Fibroblast of pulmonary artery (primary cell): ENCODE measurements at places on chromosomes 2 and 18.

- DNase-seq: no peak
Measured at GRCh38 chr2:8461341-8461740, 220.5 kb upstream of the ID2 start.

- peak; percentile 52 for DNase-seq
Measured at GRCh38 chr18:31667185-31667584, 17.2 kb downstream of the B4GALT6 start.

GRCh38 chr2:10188211-10188610 is 65.7 kb downstream of the RRM2 start:
- DNase-seq: peak; percentile 31

- no peak for DNase-seq
Measured at GRCh38 chr2:181185421-181185820, 205.0 kb downstream of the UBE2E3 start.

- DNase-seq: no peak
Measured at GRCh38 chr2:85164145-85164569, 31.0 kb downstream of the TCF7L1 start.

DNA sequence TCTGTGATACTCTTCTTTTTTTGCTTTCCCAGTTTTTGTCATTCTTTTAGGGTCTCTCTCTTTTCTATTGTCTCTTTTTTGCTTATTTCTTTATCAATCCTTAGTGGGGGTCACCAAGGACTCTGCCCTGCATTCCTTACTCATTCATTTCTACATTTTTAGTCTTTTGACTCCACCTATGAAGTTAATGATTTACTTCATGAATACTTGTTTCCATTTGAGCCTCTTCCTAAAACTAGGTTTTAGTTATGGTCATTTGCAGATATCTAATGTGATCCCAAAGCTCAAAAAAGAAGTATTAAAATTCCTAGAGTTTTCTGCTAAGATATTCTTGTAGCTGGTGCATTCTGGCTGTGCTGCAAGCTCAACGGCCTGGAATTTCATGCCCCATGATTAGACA is 149.3 kb upstream of the AQP4 start:
- no peak for DNase-seq

- no peak for DNase-seq
Measured at GRCh38 chr2:51107841-51108240, 75.9 kb upstream of the NRXN1 start.

- DNase-seq: no peak
Measured at GRCh38 chr2:231590614-231591013, 2.0 kb upstream of the TEX44 start.

GRCh38 chr18:26442126-26442525 is 106.2 kb downstream of the KCTD1 start:
- peak; percentile 24 for DNase-seq

DNA sequence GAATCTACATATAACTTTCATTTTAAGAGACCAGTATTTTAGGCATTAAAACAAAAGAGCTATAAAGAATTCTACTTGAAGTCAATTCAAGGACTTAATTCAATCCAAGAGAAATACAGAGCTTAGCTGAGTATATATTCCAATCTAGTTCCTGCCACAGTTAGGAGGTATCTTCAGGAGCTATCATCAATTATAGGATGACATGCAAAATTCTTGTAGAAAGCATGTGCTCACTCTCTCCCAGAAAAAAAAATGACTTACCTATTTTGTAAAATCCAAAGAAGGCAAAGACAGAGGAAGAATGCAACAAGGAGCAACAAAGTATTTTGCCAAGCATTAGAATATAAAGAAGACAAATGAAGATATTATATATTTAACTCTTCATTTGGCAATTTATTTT is 31.8 kb upstream of the CFAP36 start:
- DNase-seq: no peak

- no peak for DNase-seq
Measured at GRCh38 chr18:79471046-79471445, 75.3 kb downstream of the NFATC1 start.

DNA sequence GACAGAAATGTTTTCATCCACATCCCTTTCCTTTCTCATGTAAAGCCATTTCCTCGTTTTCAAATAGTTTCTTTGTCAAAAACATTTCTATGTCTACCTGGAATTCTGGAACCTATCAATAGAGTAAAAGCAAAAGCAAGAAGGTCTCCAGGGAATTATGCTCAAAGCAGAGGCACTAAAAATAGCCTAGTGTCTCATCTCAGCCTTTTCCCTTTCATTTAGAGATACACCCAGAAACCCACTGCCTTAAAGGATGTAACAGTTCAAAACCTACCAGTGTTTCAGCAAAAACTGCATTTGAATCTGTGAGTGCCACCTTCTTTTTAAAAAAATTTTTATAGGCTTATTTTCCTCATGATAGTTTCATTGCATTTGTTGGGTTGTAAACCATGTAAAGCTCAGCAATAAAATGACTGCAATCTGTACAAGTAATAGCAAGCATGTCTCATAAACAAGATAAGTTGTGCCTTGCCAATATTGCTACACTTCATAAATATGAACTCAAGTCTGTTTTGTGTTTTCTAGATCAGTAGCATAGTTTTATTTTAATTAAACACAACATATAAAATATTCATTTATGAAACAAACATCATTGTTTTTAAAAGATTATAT is 927.3 kb upstream of the ACVR2A start:
- no peak for DNase-seq

GRCh38 chr18:62716619-62717168 is 1.4 kb downstream of the PHLPP1 start:
- no peak for DNase-seq

DNA sequence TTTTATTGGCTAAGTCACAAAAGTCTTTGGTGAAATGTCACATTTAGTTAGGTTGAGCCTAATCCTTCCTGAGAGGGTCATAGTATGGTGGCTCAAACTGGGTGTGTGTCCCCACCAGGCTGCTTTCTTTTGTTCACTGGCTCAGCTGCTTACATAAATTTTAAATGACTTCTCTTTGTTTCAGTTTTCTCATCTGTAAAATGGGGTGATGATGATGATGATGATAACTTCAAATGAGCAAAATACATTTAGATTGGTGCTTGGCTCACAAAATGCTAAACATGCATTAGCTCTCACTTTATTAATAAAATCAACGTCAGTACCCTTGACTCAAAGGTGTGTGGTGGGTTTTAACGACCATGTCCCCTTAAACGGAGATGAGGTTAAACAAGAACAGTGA is 7.2 kb upstream of the TAF1B start:
- DNase-seq: no peak

- DNase-seq: no peak
Measured at GRCh38 chr2:24121469-24121868, 1.7 kb downstream of the PFN4 start.

- no peak for DNase-seq
Measured at GRCh38 chr2:230258483-230258882, 32.9 kb downstream of the SP140 start.

GRCh38 chr18:75977081-75977480 is 518.0 kb downstream of the ZNF516 start:
- no peak for DNase-seq

- no peak for DNase-seq
Measured at GRCh38 chr2:54912893-54913292, 137.4 kb downstream of the RTN4 start.

GRCh38 chr2:38836791-38837190 is 38.9 kb downstream of the DHX57 start:
- DNase-seq: no peak

GRCh38 chr2:62175728-62176127 is 20.2 kb upstream of the B3GNT2 start:
- no peak for DNase-seq

- DNase-seq: no peak
Measured at GRCh38 chr2:221431477-221431876, 140.6 kb downstream of the EPHA4 start.

GRCh38 chr18:40347261-40347660 is 1607.8 kb upstream of the PIK3C3 start:
- DNase-seq: no peak

DNA sequence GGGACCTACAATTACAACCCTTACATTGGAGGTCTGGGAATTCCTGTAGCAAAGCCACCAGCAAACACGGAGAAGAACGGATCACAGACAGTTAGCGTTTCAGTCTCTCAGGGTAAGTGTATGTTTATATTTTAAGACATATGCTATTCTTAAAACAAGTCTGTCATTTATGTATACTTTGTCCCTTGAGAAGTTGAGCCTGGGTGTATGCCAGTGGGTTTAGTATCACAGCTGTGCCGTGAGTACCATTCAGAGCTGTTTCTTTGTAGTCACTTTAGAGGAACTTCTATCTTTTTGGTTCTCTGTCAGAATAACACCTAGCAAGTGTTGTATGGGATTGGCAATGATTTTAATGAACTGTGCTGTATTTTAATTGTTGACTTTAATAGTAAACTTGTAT is 125.6 kb downstream of the BIRC6 start:
- no peak for DNase-seq

DNA sequence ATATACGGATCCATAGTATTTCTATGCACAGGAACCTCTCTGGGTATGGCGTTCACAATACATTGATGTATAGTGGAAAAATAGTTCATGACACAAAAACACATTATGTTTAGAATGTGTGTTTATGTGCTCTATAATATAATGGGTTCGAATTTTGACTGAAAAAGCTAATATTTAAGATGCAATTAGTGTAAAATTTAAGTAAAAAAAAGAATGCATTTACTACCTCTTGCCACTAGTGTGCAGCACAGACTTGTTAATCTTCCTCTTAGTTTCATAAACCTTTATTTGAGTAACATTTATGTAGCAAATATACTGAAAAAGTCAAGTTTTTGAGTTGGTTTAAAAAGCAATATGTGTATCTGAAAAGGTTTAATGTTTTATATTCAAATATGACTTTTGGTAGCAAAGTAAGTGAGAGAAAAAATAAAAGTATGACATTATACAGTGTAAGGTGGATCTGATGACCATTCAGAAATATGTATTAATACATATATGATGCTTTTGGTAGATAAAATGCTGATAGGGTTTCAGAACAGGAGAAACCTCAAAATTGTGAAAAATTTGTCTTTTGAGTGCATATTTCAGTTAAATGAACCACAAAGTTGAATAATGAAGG is 49.4 kb downstream of the CCDC102B start:
- peak; percentile 75 for DNase-seq

GRCh38 chr2:9439536-9439935 is 16.1 kb downstream of the CPSF3 start:
- DNase-seq: no peak

- peak; percentile 22 for DNase-seq
Measured at GRCh38 chr2:148680462-148680861, 35.9 kb downstream of the EPC2 start.

- no peak for DNase-seq
Measured at GRCh38 chr2:960061-960736, 9.6 kb downstream of the SNTG2 start.

DNA sequence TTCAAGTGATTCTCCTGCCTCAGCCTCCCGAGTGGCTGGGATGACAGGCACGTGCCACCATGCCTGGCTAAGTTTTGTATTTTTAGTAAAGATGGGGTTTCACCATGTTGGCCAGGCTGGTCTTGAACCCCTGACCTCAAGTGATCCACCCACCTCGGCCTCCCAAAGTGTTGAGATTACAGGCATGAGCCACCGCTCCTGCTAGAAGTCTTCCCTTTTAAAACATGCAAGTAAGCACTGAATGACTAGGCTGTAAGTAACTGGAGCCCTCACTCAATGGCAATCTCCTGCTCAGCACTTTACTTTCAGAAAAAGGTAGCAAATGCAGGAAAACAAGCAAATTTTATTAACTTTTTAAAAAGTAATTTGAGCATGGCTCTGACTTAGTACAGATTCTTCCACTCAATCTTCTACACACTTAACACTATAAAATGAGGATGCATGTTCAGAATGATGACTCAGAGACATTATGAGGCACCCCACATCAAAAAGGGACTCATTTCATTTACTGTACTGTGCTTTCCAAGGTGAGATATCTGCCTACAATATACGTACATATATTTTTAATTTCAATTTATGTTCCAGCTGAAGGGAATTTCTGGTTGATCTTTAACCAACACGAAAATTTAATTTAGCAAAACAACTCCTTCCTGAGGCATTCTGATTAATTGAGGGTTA is 6.6 kb upstream of the NCK2 start:
- DNase-seq: no peak

- peak; percentile 53 for DNase-seq
Measured at GRCh38 chr2:171798156-171798820, 95.8 kb downstream of the SLC25A12 start.

DNA sequence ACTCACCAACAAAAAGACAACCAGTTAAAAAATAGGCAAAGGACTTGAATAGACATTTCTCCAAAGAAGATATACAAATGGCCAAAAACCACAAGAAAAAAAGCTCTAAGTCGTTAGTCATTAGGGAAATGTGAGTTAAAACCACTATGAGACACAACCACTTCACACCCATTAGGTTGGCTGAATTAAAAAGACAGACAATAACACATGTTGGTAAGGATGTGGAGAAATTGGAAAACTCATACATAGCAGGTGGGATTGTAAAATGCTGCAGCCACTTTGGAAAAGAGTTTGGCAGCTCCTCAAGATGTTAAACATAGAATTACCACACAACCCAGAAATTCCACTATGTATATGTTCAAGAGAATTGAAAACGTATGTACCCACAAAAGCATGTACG is 117.6 kb upstream of the SPATS2L start:
- DNase-seq: no peak

- DNase-seq: peak; percentile 27
Measured at GRCh38 chr2:9846554-9846953, 3.3 kb downstream of the TAF1B start.

DNA sequence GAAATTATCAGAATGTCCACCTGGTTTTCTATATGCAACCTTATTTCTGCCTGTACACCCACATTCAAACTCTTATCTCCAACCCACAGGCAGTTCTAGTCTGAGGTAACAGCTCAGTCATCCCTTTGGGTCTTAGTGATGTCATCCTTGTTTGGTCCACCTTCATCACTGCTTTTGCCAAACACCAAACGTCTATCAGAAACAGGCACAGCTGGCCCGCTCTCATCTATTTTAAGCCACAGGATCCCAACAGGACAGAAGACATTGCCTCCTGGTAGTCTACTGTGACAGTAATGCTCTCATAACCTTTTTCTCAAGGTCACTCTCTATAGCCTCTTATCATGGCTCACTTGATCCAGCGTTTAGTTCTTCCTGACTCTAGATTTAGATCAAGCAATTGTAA is 99.0 kb upstream of the CHAC2 start:
- no peak for DNase-seq

- peak; percentile 41 for DNase-seq
Measured at GRCh38 chr2:187307606-187308005, 140.4 kb downstream of the CALCRL start.

DNA sequence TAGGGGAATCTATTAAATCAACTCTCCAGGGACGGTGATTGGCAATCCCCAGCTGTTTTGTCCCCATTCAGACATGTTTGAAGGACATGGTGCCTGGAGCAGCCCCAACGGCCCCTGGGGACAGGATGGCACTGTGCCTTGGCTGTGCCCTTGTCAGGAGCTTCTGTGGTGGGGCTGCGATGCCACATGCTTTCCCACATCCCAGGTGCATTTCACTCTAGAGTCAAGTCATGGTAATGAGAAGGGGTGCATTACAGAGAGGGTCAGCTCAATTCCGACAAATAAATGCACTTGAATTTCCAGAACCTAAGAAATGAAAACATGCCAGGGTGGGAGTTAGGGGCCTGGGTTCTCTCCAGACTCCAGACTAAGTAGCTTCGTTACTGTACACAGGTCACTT is 289.4 kb upstream of the PXDN start:
- DNase-seq: no peak
